ENCODE measurements at places on chromosomes 5 and 9.

GRCh38 chr5:168428552-168428951, 57.7 kb upstream of the RARS1 start:
- no peak for DNase-seq

- no peak for DNase-seq
Observed at GRCh38 chr5:125463466-125464092, 717.1 kb upstream of the ZNF608 start.

DNA sequence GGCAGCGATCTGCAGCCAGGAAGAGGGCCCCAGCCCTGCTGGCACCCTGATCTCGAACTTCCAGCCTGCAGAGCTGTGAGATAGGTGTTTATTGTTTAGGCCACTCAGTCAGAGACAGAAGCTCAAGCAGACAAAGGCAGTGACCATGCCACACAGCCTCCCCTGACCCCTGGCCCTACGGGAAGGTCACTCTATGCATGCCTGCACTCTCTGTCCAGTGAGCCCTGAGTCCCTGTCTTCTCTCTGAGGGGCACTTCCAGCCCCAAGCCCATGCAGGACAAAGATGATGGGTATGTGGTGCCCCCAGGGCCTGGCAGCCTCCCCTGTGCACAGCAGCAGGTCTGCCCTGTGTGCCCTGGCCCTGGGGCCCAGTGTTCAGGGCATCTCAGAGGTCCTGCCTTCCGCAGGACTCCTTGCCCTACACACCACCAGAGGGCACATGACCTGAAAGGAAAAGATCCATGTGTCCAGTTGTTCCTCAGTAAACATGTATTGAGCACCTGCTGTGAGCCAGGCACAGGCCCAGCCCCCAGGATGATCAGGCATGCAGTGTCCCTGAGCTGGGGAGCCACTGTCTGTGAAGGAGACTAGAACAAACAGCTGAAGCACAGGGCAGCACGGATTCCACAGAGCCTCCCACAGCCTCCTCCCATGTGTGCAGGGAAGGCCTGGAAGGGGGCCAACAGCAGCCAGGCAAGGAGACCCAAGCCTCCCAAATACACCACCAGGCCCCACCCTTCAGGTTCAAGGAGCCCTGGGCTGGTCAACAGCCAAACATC, 109.3 kb downstream of the ATPSCKMT start:
- DNase-seq: no peak

- DNase-seq: no peak
Observed at GRCh38 chr9:13971415-13971814, 342.5 kb downstream of the NFIB start.

- no peak for DNase-seq
Observed at GRCh38 chr5:56072863-56073766, 78.4 kb upstream of the IL6ST start.

DNA sequence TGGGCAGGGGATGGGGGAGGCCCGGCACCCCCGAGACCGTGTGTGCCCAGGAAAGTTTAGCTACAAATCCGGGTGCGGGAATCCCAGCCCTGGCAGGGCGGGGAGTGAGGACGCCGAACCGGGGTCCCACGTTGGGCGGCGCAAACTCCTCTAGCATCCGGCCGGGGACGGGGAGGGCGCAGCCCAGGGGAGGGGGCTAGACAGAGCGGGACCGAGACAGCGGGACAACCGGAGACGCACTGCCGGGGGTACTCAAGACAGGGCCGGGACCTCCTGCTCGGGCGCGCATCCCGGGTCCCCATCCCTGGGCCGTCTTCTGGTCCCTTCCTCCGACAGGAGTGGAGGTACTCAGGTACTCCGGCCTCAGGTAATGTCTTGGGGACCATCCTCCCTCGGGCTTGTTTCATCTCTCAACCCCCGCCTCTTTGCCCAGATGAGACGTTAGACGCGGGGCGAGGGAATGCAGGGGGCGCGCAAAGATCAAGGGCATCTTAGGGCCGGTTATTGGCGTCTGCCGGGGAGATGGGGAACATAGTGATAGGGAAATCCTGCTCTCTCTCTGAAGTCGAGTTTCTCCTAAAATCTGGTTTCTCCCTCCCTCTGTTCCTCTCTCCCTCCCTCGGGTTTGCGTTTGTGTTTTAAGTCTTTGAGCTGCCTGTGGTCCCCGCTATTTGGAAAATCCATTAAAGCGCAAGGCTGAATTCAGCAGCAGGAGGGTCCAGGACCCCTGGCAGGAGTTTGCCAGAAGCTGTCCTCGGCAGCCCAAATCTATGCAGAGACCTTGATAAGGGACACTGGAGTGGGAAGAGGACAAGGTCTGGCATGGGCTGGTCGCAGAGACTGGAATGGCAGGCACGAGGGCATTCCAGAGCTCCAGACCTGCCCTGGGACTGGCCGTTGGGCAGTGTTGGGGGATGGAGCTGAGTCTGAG, 815 bp downstream of the PDZD2 start:
- DNase-seq: no peak

DNA sequence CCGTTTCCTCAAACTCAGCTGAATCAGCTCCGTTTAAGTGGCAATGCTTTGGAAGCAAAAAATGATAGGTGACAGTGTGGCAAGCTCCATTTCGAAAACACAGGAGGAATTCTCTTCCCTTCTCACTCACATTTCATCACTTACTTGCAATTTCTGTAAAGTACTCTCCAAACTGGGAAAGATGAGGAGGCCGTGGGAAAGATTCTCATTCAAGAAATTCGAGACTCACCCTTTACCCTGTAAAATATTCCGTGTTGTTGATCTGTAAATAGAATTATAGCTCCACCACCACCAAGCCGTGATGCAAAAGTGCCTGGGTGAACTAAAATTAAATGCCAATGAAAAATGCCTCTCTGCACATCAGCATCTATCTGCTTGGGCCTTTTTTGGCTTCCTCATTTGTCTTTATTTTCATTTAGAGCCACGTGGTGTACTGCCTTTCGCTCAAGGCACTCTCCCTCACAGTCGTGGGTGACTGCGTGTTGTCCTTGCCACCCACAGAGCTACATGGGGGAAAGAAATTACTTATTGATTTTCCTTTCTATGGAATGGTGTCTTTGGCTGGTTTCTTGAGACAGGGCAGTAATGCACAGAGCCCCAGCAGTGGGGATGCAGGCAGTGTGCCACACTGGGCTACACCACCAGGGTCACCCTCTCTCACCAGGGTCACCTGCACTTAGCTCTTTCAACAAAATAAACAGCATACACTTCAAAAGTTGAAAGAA, 289.3 kb upstream of the TAS2R1 start:
- DNase-seq: no peak

DNA sequence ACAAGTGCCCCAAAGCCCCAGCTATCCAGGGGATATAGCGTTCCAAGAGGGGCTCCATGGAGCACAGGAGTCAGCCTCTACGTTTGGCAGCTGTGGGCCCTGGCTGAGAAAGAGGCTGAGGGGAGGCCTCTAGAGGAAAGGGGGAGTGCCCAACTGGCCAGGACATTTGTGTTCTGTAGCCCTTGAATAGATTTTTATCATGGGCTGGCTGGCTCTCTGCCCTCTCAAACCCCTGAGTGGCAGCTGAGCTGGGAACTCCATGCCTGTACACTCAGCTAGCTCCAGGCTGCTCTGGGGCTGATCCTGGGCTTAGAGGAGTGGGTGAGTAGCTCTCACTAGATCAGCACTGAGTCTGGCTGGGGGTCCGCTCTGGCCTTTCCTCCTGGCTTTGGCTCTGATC, 285.0 kb downstream of the ZSWIM6 start:
- no peak for DNase-seq

- DNase-seq: no peak
Observed at GRCh38 chr5:123351240-123351639, 72.0 kb downstream of the CEP120 start.

DNA sequence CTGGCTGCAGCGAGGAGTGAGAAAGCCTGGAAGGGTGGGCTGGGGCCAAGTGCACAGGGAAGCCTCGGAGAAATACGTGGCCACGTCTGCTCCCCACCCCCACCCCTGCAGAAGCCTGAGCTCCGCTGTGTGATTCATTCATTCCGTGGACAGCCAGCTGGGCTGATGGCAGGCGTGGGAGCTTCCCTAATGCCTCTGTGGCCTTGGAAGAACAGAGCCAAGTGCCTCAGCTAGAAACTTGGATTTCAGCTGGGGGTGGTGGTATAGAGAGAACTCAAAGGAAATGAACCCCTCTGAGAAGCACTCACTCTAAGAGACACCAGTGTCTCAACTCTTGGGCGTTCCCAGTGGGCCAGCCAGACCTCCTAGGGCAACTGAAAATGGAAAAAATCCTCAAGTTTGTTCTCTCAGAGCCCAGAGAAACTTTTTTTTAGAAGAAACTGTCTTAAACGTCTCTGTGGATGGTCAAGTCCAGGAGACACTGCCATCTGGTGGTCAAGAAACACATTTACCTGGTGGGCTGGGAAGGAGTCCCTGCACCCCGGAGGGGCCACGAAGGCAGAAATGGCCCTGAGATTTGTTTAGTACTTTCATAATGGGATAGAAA, 18.0 kb downstream of the ATOX1 start:
- DNase-seq: no peak

DNA sequence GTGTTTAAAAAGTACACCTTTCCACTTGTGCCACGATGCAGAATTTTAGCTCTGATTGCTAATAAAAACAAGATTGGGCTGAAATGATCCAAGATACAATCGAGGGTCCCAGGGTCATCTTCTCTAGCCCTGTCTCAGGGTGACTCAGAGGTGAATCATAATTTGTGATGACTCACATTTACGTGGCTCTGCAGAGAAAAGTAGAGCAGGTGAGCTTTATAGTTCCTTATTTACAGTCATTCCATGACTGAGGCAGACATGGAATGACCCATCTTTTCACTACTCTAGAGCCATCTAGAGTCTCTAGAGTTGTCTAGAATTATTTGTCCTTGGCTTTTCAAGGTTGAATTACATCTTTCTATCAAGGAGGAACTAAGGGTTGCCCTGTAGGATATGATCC, 155.2 kb downstream of the GAS1 start:
- no peak for DNase-seq

GRCh38 chr5:39427229-39427628, 2.4 kb upstream of the DAB2 start:
- no peak for DNase-seq

- no peak for DNase-seq
Observed at GRCh38 chr9:76887003-76887821, 18.7 kb downstream of the PRUNE2 start.

- no peak for DNase-seq
Observed at GRCh38 chr9:88950341-88951154, 40.7 kb upstream of the S1PR3 start.

DNA sequence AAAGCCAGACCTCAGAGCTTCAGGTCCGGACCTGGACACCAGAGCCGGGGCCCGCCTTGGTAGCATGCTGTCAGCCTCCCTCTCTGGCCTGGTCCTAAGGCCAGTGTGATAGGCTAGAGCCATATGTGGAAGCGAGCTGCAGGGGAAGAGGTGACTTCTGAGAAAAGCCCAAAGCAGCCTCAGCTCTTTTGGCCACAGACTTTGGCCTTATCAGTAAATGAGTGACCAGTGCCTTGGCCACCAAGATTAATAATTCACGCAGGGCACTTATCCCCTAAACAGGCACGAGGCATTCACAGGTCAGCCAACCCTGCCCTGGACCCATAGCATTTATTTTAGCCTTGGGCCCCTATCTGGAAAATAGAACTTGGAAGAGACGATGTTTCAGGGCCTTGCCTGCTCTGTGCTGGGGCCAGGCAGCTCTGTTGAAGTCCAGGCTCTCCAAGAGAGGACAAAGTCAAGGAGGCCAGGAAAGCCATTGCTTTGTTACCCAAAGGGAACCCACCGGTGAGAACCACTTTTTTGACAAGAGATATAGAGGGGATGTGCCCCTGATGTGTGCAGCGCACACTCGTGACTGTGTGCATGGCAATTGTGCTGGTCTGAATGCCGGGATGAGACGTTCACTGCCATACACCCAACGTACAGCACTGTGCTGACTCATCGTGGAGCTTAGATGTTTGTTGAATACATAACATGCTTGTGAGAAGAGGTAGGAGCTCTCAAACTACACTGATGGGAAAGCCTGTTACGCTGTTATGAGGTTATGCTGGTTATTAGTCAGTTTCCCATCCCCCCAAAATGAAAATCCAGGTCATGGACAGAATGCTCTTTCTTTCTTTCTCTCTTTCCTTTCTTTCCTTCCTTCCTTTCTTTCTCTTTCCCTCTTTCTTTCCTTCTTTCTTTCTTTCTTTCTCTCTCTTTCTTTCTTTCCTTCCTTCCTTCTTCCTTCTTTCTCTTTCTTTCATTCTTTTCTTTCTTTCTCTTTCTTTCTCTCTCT, 5.0 kb upstream of the SLC34A1 start:
- no peak for DNase-seq

DNA sequence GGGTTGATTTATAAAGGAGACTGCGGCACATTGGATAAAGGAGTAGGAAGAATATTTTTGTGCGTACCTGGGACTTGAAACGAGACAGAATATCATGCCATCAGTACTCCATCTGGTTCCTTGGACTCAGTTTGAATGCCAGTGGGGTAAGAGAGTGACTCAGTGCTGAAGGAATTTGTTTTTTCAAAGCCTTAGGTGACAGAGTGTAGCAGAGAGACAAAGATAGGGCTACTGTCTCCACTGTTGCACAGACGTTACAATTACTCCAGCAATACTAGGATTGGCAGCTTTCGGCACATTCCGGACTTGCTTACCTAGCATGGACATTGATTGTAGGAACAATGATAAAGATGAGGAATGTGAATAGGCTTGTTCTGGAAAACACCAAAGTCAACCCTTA, 250.7 kb downstream of the KCTD16 start:
- DNase-seq: no peak

DNA sequence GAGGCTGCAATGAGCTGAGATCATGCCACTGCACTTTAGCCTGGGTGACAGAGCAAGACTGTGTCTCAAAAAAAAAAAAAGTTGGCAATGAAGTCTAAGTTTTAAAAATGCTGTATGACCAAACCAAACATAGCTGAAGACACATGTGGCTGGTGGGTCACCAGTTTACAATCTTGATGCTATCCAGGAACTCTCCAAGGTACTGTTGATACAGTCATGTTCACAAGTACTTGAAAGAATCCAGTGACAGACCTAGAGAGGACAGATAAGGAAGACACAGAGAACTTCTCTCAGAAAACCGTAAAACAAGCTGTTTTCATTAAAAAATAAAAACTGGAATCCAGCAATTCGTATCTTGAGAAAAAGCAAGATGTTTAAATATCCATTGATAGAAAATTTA, 95.7 kb downstream of the ACTBL2 start:
- DNase-seq: no peak

DNA sequence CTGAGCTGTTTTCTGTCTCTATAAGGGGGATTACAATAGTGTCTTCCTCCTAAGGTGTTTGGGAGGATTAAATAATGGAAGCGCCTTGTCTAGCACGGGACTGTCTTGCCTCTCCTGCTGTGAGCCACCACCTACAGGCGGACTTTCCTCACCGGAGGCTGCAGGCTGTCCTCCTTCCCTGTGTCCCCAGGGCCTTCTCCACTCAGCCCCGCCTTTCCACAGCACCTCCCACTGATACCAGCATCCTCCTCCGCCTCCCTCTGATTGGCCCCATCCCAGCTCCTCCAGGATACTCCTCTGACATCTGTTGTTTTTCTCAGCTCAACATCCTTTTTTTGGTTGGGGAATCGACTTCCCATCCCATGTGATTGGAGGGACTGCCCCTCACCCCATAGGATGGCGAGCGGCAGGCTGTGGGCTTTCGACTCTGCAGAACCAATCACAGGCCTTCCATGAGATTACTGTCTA, 851 bp upstream of the ZDHHC12 start:
- DNase-seq: peak; percentile 75

GRCh38 chr5:121285801-121286521, 565.7 kb upstream of the FTMT start:
- DNase-seq: no peak
